Ascending aorta (tissue), 2 donors: ENCODE measurements at places on chromosomes 1 and 21.

DNA sequence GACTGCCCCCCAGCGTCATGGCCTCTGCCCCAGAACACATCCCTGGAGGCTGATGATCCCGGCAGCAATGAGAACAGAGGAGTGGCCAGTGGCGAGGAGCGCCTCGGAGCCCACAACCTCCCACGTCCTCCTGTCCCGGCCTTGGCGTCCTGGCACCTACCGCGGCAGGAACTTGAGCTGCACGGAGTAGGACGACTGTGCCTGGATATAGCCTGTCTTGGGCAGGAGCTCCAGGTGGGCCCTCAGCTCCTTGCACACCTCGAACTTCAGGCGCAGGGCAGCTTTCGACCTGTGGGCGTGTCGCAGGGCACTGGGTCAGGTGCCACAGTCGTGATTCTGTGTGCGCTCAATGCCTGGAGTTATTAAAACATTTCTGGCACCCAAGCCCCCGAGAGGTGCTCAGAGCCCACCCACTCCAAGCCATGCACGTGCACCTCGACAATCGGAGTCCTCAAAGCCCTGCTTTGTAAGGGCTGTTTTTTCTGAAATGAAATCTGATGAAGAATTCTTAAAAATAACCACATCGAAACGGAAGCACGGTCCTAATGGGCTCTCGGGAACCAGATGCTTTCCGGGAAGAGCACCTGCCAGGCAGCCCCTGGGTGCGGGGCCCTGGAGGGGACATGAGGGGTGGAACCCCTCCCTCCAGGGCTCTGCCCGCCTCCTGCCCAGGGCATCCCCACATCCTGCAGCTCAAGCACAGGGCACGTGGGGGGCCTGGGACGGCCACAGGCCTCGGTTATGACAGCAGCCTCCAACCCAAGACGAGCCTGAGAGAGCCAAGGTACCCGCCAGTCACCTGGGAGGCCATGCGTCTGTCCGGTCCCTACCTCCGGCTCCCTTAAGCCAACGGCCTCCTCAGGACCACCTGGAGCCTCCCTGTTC lies 23.0 kb upstream of the TMEM52 start:
- no peak for DNase-seq

DNA sequence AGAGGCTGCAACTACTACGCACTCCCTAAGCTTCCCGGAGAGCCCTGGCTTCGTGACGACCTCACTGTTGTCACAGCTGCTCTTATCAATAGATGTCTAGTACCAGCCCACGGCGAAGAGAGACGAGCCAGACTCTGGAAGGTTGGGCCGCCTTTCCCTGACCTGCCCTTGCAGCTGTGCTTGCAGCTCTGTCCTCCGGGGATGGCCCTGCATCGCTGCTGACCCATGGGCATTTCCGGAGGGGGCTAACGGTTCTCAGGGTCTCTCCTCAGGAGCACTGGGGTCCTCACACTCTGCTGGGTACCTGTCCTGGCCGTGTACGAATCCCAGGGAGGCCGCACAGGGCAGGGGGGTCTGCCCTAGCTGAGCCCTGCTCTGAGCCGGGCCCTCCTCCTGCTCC lies 93.8 kb upstream of the COL6A1 start:
- DNase-seq: no peak

DNA sequence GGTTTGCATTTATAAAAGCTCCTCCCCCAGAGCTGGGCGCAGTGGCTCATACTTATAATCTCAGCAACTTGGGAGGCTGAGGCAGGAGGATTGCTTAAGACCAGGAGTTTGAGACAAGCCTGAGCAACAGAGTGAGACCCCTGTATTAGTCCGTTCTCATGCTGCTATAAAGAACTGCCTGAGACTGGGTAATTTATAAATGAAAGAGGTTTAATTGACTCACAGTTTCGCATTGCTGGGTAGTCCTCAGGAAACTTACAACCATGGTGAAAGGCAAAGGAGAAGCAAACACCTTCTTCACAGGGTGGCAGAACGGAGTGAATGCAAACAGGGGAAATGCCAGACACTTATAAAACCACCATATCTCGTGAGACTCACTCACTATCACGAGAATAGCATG lies 52.5 kb downstream of the ZNF684 start:
- DNase-seq: no peak

- no peak for DNase-seq
Observed at GRCh38 chr1:234705615-234706014, 95.6 kb upstream of the IRF2BP2 start.

GRCh38 chr1:117636637-117637425 lies 31.0 kb downstream of the TENT5C start:
- peak; percentile 27 for DNase-seq

GRCh38 chr1:78716186-78716585 lies 66.6 kb downstream of the IFI44 start:
- DNase-seq: no peak

DNA sequence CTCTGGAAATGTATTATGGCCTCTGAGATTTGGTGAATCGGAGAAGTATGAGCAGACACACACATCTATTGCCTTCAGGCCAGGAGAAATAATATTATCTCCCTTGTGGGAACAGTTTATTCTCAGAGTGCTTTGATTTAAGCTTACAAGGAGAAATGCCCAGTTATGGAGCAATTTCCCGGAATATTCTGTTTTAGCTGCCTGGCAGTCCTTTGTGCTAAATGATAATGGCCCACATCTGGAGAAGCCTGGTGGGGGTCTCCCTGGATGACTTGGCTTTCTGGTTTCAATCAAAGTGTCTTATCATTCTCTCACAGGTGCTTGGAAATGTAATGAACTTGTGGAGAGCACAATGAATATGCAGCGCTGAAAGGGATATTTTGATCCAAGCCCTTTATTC lies 389.6 kb upstream of the USP24 start:
- no peak for DNase-seq

DNA sequence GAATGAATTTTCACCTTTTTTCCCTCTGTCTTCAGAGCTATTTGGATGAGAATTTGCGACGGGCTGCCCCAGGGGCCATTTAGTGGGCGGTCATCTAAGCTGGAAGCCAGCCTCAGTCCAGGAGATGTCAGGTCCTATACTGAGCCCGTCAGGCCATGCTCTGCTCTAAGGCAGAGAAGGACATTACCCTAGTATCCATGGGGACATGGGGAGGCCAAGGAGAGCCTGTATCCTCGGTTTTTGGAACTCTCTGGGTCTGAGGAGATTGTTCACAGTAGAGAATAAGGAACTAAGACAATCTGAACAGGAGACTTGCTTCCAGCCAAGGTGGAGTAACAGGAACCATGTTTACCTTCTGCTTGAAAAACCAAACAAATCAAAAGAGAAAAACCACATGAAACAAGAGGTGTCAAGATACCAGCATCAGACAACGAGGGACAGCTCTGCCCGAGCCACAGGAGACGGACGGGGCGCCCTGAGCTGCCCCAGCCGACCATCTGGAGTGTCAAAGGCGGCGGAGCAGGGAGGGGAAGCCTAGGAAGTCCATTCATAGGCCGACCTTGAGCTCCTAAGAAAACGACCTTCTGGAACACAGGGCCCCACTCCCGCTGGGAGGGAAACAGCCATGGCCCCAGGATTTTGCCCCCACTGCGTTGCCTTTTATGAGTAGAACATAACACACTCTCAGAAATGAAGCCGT lies 20.0 kb upstream of the ADARB1 start:
- DNase-seq: no peak

DNA sequence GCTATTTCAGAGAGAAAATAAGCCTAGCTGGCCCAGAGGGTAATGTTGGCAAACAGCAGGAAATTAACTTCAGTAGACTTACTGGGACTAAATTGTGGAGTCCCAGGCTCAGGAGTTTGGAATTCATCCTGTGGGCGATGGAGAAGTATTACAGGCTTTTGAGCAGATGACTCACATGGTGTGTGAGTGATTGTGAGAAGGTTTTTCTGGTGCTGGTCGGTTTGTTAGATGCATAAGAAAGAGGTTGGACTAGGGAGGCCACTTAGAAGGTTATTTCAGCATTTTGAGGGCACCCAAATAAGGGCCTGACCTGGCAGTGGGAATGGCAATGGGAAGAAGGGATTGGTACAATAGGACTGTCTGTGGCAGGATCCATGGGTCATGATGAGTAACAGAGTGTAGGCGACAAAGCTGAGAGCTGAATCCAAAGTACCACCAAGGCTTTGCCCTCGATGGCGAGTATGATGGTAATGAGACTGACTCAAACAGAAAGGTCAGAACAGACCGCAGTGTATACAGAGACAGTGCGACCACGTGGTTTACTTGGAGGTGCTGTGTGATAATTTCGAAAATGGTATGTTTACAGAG lies 69.2 kb upstream of the KIF26B start:
- no peak for DNase-seq

DNA sequence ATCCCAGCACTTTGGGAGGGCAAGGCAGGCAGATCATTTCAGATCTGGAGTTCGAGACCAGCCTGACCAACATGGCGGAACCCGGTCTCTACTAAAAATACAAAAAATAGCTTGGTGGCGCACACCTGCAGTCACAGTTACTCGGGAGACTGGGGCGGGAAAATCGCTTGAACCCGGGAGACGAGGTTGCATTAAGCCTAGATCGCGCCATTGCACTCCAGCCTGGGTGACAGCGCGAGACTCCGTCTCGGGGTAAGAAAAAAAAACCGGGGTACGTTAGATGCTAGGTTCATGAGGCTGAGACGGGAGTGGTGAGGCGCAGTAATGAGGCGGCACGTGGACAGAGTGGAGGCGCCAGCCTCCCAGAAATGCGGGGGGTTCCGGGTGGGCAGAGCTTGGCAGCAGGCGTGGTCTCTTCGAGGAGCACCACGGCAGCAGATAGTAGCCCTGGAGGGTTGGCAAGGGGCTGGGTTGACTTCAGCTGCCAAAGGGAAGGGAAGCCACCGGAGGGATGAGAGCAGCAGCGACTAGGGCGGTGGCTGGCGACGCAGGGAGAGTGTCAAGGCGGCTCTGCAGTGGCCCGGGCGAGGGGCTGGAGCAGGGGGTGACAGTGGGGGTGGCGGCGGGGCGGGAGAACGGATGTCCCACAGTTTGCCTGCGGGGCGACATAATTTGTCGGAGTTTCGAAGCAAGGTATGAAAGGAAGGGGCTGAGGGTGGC lies 832 bp downstream of the MRPL20 start:
- no peak for DNase-seq

- no peak for DNase-seq
Observed at GRCh38 chr1:18970762-18971161, 14.3 kb upstream of the IFFO2 start.

- DNase-seq: no peak
Observed at GRCh38 chr1:117796226-117796625, 133.2 kb downstream of the GDAP2 start.

- no peak for DNase-seq
Observed at GRCh38 chr1:18927654-18928272, 25.4 kb upstream of the ALDH4A1 start.

DNA sequence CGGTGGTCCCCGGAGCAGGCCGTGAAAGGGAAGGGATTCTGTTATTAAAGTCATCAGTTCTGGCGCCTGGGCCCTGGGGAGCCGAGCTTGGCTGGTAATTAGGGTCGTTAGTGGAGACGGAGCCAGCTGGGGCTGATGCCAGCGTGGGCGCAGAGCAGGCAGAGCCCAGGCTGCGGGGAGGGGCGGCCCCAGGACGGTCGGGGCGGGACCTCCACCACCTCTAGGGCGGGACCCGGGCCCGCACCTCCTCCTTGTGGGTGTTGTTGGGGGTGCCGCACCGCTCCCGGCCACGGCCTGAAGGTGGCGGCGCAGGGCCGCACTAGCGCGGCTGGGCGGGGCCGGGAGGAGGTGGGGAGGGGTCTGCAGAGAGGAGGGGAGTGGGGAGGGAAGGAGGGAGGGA lies 470.6 kb downstream of the PTPRU start:
- DNase-seq: peak; percentile 78

DNA sequence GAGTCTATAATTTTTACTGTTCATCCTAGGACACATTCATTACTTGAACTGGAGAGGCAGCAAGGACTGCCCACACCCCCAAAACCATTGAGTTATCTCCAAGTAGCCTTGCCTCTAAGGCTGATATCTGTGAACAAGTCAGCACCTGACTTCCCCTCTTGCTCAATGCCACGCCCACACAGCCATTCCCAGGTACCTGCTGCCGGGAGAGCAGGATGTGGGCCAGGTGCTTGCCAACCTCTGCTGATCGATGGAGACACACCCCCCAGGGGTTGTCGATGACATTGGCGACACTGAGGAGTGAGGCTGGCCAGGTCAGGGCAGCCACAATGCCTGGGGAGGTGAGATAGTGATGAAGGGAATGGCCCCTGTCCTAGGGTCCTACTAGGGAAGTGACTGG lies 60.1 kb downstream of the TMCO4 start:
- DNase-seq: no peak

GRCh38 chr1:212238552-212238951 lies 46.7 kb upstream of the PPP2R5A start:
- no peak for DNase-seq

- no peak for DNase-seq
Observed at GRCh38 chr21:45592208-45592619, 50.0 kb upstream of the SLC19A1 start.

DNA sequence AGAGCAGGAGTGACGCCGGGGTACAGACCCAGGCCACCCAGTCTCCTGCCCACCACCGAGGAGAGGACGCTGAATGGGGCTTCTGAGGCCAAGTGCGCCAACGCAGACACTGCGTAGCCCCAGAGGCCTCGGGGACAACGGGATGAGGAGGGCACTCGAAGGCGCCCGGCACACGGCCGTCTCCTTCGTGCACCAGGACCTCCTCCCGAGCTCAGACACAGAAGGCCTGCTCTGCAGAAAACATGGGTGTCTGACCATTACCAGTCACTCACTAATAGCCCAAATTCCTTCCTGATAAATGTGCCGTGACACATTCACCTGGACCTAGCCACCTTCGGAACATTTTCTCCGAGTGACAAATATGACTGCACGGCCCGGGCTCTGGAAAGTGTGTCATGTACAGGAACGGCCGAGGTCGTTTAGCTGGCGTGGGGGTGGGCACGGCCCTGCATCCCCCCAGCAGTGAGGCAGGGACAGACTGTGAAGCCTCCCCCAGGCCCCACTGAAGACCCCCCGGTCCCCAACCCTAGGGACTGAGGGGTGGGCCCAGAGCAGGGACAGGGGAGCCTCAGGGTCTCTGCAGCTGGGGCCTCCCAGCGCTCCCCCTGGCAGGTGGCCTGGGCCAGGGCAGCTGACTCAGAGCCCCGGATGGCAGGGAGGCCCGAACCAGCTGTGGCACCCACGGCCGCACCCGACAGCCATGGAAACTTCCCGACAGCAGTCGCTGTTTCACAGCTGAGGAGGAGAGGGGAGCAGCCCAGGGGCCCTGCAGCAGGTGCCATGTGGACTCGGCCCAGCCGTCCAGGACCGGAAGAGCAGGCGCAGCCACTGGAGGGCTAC lies 16.7 kb upstream of the COL6A2 start:
- DNase-seq: no peak

DNA sequence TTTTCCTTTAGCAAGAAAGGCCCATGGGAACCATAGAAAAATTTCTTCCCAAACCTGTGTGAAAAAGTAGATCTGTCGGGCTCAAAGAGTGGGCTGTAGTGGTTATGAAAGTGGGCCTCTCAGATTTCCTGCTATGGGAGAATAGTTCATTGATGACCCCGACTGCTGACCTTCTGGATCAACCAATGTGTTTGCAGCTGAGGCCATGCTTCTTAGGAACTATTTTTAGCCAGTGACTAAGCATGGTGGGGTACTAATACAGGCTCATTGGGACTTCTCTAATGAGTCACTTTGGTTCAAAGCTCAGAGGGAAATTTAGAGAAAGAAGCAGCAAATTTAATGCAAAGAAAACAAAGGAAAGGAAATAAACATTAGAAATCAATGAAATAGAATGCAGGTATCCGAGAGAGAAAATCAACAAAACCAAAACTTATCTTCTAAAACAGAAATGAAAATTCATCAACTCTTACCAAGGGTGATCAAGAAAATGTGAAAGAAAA lies 12.6 kb upstream of the PSMA5 start:
- DNase-seq: no peak
